NT2/D1 (cell line): ENCODE measurements at places on chromosomes 7 and 10.

DNA sequence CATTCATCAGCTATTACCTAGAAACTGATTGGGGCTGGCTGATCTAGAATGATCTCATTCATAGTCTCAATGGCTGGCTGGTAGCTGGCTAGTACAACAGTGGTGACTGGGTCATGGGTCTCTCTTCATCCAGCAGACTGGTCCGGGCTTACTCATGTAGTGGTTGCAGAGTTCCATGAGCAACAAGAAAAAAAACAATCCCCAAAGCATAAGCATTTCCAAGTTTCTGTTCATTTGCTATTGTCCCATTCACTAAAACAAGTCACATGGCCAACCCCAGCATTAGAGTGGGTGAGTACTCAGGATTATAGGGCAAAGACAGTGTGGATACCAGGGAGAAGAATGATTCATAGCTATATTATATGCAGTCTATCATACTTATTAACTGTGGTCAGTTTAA is 85.2 kb upstream of the SEMA3C start:
- no peak for DNase-seq

DNA sequence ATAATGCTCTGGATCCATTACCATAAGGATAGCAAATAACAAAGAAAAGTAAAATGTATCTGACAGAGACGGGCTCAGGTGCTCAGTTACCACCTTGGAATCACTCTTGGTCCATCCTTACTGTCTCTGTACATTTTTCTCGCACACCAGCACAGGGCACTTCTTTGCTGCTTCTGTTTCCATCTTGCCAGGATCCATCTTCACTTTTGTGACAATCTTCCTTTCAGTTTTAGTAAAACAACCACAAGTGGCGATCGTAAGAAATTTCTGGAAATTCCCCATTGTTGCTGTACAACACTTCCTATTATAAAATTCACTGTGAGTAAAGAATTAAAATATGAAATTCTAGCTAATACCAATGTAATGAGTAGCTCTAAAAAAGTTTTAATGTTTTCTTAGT is 695.5 kb downstream of the GRM8 start:
- DNase-seq: no peak

DNA sequence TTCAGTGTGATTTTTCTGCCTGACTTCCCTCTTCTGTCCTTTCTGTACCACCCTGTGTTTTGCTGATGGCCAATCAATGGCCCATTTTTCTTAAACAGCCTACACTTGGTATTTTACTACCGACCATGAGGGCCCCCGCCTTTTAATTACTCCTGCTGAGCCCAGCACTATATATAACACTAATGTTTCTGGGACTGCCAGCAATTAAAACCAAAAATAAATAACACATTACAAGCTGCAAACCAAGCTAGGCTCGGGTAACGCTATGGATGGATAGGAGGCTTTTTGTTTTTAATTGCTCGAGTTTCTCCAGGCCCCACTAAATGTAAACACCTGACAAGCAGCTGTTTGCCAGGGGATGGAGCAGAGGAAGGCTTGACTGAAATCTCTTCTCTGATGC is 915.4 kb upstream of the AUTS2 start:
- DNase-seq: no peak

DNA sequence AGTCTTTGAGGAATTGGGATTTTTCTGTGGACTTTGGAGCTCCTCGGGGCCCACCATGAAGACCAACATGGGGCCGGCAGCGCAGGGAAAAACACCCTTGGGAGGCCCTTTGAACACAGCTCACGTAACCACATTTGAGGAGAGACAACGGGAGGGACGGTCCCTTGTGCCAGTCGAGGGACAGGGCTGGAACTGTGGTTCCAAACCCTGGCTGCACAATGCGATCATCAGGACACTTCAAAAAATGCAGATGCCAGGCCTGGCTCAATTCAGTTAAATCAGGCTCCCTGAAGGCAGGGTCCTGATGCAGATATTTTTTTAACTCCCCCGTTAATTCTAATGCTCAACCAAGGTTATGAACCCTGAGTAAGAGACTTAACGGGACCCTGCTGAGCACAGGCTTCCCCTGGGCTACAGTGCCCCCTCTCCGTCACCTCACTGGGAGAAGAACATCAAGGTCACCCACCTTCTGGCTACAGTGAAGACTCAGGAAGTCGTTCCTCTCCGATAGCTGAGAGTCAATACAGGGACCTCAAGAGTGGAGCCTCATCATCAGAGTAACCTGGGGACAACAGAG is 30.4 kb downstream of the LYZL1 start:
- no peak for DNase-seq

DNA sequence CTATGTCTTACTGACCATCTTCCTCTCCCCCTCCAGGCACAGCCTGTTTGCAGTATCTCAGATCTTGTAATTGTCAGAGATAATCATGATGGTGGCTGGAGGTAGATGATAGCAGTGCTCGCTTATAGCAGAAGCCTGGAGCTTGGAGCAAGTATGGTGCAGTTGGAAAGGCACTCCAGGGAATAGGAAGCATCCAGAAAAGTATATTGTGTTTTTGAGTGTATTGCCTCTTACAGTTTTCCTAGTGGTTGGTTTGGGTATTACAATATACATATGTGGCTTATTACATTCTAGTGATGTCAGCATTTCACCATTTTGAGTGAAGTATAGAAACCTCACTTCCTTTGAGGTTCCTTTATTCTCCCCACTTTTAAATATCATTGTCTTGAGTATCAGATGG is 101.5 kb downstream of the STK31 start:
- no peak for DNase-seq

DNA sequence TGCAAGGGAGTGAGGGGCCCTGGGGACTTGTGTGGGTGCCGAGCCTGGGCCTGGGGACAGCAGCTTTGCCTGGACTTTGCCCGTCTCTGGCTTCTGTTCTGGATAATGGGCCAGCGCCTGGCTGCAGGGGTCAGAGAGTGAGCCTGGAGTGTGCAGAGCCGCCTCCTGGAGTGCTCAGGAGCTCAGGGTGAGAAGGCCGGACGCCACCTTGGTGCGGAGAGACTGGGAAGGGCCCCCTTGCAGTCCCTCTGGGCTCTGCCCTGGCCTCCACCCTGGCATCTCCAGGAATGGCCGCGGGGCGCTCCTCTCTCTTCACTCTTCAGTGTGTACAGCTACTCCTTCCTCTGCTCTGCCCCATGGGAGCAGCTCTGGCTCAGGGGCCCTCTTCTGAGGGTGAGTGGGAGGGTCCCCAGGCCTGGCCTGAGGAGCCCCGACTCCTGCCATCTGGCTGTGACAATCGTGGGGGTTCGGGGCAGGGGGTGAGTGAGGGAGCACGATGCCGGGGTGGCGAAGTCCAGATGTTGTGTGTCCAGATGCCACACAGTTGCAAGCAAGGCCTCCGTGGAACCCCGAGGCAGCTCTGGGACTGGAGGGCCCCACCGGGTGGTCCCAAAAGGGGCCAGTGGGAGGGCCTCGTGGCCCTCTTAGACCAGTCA is 187.1 kb downstream of the DNAJB6 start:
- no peak for DNase-seq

DNA sequence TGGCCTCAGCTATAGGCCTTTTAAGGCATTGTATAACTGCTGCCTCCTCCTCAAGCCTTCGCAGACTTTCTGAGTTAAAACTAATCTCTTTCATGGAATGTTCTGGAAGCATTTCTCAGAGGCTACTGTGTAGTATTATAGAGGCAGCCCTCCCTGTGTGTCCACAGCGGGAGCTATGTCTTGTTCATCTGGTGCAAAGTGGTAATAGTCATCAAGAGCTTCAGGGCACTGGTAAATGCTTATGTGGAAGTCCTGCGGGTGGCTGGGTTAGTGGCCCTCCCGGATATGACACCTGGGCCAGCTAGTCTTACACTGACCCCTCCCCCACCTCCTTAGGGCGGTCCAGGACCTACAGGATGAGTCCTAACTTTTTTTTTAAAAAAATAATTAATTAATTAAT is 2.2 kb upstream of the ABHD11 start:
- DNase-seq: no peak

DNA sequence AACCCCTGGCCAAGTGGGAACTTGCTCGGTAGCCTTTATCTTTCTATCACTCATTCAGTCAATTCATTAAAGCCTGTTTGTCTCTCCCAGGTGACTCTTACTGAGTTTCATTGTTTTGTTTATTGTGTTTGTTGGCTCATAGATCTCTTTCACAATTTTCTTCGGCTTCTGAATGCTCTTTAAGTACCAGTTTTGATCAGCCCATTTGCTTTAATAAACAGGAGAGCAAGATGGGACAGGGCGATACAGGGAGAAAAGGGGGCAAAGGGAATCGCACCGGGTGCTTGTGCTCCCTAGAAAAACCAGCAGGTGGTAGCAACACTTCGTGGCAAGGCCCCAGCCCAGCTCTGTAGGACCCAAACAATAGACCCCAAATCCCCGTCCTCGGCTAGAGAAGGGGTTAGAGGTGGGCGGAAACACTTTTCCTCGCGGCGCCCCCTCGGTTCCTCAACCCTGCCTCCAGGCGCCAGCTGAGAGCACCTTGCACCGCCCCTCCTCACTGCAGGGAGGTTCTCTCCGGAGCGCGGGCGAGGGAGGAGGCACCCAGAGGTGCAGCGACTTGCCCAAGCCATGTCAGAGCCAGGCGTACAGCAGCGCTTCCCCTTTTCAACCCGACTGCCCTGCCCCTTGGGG is 1.0 kb upstream of the EPHB6 start:
- peak; percentile 66 for DNase-seq

- no peak for DNase-seq
Observed at GRCh38 chr10:80462981-80463741, 9.1 kb downstream of the TSPAN14 start.

DNA sequence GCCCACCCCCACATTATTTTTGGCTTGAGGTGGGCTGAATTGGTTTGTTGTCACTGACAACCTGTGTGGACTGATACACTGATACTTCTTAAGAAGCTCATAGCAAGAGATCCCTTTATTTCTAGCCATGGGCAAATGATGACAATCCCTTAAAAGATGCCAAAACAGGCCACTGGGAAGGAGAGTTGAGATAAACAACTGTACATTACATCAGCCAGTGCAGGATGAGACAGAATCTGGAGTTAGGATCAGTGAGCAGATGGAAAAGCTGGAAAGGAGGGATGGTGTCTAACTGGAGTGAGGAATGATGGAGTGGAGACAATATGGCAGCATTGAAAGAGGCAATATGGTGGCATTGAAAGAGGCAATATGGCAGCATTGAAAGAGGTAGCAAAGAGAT is 195.9 kb upstream of the LYZL2 start:
- DNase-seq: no peak

- DNase-seq: no peak
Observed at GRCh38 chr7:108054537-108054936, 51.6 kb upstream of the LAMB1 start.

DNA sequence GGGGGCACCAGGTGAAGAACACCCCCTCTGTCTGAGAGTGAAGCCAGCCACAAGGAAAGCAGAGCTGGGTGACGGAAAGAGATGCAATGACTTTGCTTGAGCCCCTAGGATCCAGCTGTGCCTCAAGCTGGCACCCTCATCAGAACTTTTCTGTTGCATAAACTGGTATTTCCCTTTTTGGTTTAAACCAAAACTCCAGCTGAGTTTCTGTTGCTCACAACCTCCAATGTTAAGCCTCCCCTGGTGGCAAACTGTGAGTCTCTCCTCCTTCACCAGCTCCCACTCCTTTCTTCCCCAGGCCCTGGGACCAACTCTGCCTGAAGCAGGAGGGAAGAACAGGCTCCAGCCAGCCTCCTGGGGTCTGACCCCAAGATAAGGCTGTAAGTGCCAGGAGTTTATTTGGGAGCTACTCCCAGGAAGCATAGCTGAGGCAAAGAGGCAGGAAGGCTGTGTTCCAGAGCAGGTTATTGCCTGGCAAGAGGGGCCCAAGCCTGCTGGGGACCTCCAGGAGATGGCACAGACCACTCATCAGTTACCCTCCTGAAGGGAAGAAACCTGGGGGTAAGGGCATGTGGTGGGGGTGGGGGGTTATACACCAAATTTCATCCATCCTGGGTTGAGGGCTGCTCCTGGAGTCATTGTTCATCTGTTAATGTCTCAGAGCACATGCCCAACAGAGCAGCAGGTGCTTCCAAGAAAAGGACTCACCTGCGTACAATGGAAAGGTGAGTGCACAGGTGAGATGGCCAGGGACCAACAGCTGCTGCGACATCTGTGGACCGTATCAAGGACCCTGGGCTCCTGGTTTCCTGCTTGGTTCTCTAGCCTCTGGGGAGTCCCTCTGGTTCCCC is 73.3 kb upstream of the NANOS1 start:
- DNase-seq: no peak

DNA sequence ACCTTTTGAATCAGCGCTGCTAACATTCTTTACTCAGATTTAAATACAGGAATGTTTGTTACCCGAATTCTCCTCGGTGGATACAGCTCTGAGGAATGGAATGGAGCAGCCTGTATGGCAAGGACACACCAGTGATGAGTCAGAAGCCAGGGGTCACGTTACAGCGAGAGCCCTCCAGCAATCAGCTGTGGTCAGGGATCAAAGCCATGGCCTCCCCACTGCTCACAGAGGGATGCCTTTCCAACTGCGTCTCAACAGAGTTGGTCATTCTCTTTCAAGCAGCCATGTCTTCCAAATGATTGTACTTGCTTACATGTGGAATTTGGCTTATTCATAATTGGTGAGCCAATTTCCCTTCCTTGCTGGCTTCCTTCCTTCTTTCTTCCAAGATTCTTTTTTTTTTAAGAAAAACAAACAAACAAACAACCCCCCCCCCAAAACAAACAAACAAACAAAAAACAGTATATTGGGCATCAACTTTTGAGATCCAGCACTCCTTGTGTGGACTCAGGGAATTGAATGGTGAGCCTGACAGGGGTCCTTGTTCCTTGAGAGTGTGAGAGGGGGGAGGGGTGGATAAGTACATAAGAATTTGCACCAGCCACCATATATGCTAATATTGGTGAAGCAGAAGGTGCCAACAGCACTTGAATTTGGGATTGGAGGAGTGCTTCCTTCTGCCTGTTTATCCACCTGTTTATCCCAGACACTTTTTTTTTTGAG is 100.2 kb downstream of the ATXN7L1 start:
- peak; percentile 93 for DNase-seq

- DNase-seq: no peak
Observed at GRCh38 chr7:76281006-76281705, 21.3 kb upstream of the HSPB1 start.

DNA sequence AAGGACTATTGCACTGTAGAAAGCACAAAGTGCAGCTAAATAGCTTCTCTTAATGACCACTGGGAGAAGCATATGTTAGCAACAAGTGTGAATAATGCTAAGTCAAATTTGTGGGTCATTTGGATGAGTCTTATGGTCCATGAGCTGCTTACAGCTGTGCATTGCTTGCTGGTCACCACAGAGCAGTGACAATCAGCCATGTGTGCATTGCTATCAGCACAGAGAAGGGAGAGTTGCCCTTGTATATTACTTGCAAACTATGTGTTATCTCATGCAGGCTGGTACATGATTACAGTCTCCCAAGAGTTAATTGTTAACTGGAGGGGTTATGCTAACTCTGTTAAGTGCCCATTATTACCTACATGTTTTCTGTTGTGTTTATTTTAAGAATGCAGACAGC is 25.7 kb downstream of the MRPS33 start:
- no peak for DNase-seq

- no peak for DNase-seq
Observed at GRCh38 chr10:35462491-35462934, 126.2 kb downstream of the CCNY start.

DNA sequence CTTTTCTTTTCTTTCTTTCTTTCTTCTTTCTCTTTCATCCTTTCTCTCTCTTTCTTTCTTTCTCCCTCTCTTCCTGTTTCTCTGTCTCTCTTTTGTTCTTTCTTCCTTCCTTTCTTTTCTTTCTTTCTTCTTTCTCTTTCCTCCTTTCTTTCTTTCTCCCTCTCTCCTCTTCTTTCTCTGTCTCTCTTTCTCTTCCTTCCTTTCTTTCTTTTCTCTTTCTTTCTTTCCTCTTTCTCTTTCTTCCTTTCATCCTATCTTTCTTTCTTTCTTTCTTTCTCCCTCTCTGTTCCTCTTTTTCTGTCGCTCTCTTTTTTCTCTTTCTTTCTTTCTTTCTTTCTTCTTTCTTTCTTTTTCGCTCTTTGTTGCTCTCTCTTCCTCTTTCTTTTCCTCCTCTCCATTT is 1149.2 kb upstream of the AUTS2 start:
- no peak for DNase-seq
